GM23248 (cell line): ENCODE measurements at places on chromosomes 7 and 10. TPM values are rescaled to one million over a fixed set of nuclear protein-coding genes. Genes with fewer than 3 reads are reported as not detected.
A peak's percentile ranks its signal among the peaks of the same experiment; 100 is the strongest.

Gene TCAF2
- 1.9 and 2.7 TPM in 2 replicates for polyA plus RNA-seq

Gene CYTH3
- 33.3 and 34.2 TPM in 2 replicates for polyA plus RNA-seq

Gene IFIT2
- polyA plus RNA-seq = 8.5 and 9.5 TPM in 2 replicates

Gene ANKRD30A
- not detected in 2 replicates for polyA plus RNA-seq

Gene WDFY4
- 0.05 TPM in 1 of 2 replicates, not detected in the other for polyA plus RNA-seq

Gene LEP
- 0.09 and 0.11 TPM in 2 replicates for polyA plus RNA-seq

Gene RNF32
- 1.8 and 2.4 TPM in 2 replicates for polyA plus RNA-seq

Gene SFMBT2
- polyA plus RNA-seq = 0.06 TPM in 1 of 2 replicates, not detected in the other

Gene PNLIPRP1
- not detected in 2 replicates for polyA plus RNA-seq

Gene JMJD1C
- polyA plus RNA-seq = 30.3 and 34.6 TPM in 2 replicates

Gene ZFAND2A
- 49.9 and 52.4 TPM in 2 replicates for polyA plus RNA-seq

- no peaks in the 10 kb centered on the region for H3K36me3 ChIP-seq
- no peaks in the 10 kb centered on the region for H3K27me3 ChIP-seq
- H3K27ac ChIP-seq = no peak overlapping the region
- H3K4me3 ChIP-seq = no peak overlapping the region
Observed at GRCh38 chr10:64174666-64175255, 653.6 kb downstream of the REEP3 start.

GRCh38 chr7:76424413-76425111 lies at the start of gene ZP3:
TSS of gene ZP3 (plus strand) at chr7:76424950. CDS start at chr7:76424965, 15 bp downstream.
- H3K4me3 ChIP-seq = no peak within 1 kb of the TSS
- H3K4me1 ChIP-seq = peaks cover 22% of the 10 kb centered on the region
- no peaks in the 10 kb centered on the region for H3K36me3 ChIP-seq
- DNase-seq = no peak
- no peaks in the 10 kb centered on the region for H3K27me3 ChIP-seq
- H3K27ac ChIP-seq = no peak within 1 kb of the TSS

- H3K4me3 ChIP-seq = peak overlapping the region; percentile 33; the same call in 1 of the 2 replicates
- H3K36me3 ChIP-seq = no peaks in the 10 kb centered on the region
- peak overlapping the region; percentile 75 for H3K27ac ChIP-seq
- H3K27me3 ChIP-seq = no peaks in the 10 kb centered on the region
- DNase-seq = peak; percentile 94
Observed at GRCh38 chr7:130356121-130356875, 11.7 kb downstream of the CPA5 start.

DNA sequence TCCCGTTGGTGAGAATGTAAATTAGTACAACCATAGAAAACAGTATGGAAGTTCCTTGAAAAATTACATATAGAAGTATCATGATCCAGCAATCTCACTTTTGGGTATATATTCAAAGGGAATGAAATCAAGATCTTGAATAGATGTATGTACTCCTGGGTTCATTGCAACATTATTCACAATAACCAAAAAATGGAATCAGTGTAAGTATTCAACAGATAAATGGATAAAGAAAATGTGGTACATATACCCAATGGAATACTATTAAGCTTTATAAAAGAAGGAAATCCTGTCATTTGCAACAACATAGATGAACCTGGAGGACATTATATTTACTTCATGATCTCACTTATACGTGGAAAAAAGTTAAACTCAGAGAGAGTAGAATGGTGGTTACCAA lies 86.8 kb downstream of the TRIM24 start:
- no peak for DNase-seq
- no peaks in the 10 kb centered on the region for H3K27me3 ChIP-seq
- no peak overlapping the region for H3K27ac ChIP-seq
- H3K4me3 ChIP-seq = no peak overlapping the region

GRCh38 chr7:96775046-96775445 lies 65.4 kb upstream of the SEM1 start:
- H3K4me1 ChIP-seq = no peaks in the 10 kb centered on the region
- H3K4me3 ChIP-seq = no peak overlapping the region
- no peak overlapping the region for H3K27ac ChIP-seq
- DNase-seq = no peak
- no peaks in the 10 kb centered on the region; the same call in 1 of the 2 replicates for H3K27me3 ChIP-seq
- H3K36me3 ChIP-seq = no peaks in the 10 kb centered on the region

DNA sequence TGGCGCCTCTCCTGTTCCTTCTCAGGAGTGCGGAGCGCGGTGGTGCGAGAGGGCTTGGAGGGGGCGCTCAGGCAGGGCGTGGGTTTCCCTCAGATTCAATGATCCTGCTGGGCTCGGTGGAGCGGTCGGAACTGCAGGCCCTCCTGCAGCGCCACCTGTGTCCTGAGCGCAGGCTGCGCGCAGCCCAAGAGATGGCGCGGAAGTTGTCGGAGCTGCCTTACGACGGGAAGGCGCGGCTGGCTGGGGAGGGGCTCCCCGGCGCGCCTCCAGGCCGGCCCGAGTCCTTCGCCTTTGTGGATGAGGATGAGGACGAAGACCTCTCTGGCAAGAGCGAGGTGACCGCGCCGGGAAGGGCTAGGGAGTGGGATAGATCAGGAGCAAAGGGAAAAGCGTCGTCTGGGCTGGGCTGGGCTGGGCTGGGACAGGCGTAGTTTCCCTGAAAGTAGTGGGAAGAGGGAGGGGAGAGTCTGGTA lies 17.0 kb downstream of the FAM131B start:
- peaks cover 19% of the 10 kb centered on the region for H3K27me3 ChIP-seq
- peak; percentile 52 for DNase-seq
- no peak overlapping the region; the same call in 1 of the 2 replicates for H3K4me3 ChIP-seq
- no peaks in the 10 kb centered on the region for H3K4me1 ChIP-seq
- no peak overlapping the region for H3K27ac ChIP-seq
- no peaks in the 10 kb centered on the region for H3K36me3 ChIP-seq

GRCh38 chr7:91894781-91895480 lies 14.4 kb upstream of the MTERF1 start:
- DNase-seq = no peak
- H3K4me3 ChIP-seq = no peak overlapping the region

DNA sequence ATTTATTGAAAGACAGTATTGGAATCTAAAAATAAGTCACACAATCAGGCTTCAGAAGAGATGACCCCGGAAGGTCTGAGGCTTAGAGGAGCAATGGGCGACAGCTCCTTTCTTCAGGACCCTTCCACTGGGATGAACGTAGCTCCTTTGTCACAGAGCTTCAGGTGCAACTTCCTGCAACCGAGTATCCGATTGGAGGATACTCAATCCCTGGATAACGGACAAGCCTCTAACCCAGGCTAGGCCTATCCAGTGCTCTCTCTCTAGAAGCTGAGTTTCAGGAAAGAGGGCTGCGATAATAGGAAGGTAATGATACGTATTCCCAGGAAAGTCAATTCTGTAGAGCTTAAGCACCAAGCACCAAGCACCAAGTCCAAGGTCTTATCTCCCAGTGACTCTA lies 349.4 kb upstream of the NPSR1 start:
- H3K36me3 ChIP-seq = no peaks in the 10 kb centered on the region
- H3K27ac ChIP-seq = no peak overlapping the region
- no peak for DNase-seq
- H3K4me1 ChIP-seq = peaks cover 6% of the 10 kb centered on the region
- H3K4me3 ChIP-seq = no peak overlapping the region
